Foreskin melanocyte (primary cell): ENCODE measurements at places on chromosomes 6 and 20.
A peak's percentile ranks its signal among the peaks of the same experiment; 100 is the strongest.

DNA sequence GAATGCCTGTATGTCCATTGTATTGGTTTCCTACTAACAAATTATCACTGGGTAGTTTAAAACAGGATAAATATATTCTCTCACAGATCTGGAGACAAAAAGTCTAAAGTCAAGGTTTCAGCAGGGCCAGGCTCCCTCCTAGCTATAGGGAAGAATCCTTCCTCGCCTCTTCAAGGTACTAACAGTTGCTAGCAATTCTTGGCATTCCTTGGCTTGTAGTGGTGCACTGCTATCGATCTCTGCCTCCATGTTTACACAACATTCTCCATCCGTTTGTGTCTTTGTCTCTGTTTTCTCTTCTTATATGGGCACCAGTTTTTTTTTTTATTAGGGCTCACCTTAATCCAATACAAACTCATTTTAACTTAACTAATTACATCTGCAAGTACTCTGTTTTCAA lies 48.9 kb downstream of the OR2B6 start:
- DNase-seq: no peak

DNA sequence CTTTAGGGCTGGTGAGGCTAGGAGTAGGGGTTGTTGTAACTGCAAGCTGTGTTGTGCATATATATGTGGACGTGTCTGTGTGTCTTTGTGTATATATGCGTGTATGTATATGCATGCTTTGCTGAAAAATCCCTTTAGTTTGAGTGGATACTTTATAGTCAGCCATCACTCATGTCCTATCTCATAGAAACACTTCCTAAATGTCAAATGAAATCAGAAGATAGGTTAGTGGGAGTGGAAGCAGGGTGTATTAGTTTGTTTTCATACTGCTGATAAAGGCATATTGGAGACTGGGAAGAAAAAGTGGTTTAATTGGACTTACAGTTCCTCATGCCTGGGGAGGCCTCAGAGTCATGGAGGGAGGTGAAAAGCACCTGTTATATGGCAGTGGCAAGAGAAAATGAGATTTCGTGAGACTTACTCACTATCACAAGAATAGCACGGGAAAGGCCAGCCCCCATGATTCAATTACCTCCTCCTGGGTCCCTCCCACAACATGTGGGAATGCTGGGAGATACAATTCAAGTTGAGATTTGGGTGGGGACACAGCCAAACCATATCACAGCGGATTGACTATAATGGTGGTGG lies 131.1 kb downstream of the JARID2 start:
- DNase-seq: no peak

GRCh38 chr6:168746013-168746412 lies 305.0 kb downstream of the SMOC2 start:
- no peak for DNase-seq

GRCh38 chr6:34618430-34619182 lies 62.5 kb upstream of the SPDEF start:
- DNase-seq: no peak

DNA sequence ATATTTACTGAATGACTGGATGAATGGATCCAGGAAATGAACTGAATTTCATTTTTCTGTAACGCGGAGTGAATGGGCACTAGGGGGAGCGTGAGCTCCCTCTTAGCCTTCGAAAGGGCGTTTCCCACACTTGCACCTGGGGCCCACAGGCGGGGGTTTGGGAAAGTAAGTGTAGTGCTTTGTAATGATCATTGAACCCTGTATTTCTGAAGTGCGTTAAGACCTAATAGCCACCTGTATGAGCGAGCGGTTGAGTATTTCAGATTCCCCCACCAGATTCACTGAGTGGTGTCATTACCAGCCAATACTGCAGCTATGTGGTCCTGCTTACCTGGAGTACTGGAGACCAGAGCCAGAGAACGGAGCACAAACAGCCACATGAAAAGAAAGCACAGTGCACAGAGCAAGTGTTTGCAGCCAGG lies 10.5 kb downstream of the SYTL3 start:
- DNase-seq: no peak

GRCh38 chr6:484746-485145 lies 93.2 kb downstream of the IRF4 start:
- no peak for DNase-seq

- peak; percentile 90 for DNase-seq
Observed at GRCh38 chr6:27518881-27519795, 46.2 kb upstream of the ZNF184 start.

DNA sequence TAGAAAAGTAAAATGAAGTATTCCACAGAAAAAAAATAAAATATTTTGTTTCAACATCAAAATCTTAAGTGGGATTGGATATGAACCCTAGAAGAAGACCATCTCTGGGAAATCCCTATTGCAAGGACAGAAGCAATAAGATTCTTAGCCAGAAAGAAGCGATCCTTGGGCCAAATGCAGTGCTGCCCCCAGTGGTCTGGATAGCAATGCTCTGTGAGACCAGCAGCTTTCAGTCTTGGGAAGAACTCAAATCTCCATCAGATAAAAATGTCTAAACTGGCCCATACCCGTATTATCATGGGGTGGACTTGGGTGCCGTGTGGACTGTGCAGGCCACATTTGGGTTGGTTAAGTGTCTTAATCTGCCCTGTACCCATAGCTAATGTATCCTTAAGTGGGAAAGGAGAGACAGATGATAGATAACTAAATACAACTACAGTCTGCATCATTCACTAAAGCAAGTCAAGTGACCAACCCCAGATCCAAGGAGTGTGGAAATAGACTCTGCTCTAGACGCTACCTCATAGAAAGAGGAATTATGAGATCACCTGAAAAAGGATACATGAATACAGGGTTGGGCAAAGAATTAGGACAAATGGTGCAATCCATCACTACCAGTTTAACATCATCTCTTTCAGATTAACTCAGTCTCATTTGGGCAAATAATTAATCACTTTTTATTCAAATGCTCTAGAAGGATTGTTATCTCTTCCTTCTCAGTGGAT lies 38.9 kb upstream of the SNAP25 start:
- DNase-seq: no peak

DNA sequence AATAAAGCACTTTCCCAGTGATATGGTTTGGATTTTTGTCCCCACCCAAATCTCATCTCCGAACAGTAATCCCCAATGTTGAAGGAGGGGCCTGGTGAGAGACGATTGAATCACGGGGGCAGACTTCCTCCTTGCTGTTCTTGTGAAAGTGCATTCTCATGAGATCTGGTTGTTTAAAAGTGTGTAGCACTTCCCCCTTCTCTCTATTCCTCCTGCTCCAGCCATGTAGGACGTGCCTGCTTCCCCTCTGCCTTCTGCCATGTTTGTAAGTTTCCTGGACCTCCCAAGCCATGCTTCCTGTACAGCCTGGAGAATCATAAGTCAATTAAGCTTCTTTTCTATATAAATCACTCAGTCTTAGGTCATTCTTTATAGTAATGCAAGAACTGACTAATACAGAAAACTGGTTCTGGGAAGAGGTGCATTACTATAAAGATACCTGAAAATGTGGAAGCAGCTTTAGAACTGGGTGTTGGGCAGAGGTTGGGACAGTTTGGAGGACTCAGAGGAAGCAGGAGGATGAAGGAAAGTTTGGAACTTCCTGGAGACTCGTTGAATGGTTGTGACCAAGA lies 7.4 kb downstream of the EPM2A start:
- no peak for DNase-seq

- DNase-seq: no peak
Observed at GRCh38 chr6:3221578-3221977, 5.9 kb downstream of the TUBB2B start.
